NCI-H460 (cell line): ENCODE measurements at places on chromosomes 16 and 17. TPM values are rescaled to one million over a fixed set of nuclear protein-coding genes. Genes with fewer than 3 reads are reported as not detected.

- DNase-seq = no peak
Observed at GRCh38 chr17:42878123-42878880, 22.3 kb upstream of the G6PC1 start.

DNA sequence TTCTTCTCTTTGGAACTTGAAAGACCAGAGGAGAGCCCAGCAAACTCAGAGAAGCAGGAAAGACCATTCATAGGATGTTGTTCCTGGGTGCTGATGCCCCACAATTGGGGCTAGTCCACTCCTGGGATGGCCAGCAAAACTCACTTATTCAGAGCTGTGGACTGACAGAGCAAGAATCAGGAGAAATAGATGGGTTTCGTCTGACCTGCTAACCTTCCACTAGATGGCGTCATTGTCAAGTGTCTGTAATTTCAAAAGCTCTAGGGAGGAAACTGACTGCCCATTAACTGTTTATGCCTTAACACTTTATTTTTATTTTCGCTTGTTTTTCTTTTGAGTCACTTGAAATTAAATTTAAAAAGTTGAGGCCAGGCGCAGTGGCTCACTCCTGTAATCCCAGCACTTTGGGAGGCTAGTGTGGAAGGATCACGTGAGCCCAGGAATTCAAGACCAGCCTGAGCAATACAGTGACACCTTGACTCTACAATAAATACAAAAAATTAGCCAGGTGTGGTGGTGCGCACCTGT is 28.7 kb upstream of the MILR1 start:
- peak; percentile 83 for DNase-seq

DNA sequence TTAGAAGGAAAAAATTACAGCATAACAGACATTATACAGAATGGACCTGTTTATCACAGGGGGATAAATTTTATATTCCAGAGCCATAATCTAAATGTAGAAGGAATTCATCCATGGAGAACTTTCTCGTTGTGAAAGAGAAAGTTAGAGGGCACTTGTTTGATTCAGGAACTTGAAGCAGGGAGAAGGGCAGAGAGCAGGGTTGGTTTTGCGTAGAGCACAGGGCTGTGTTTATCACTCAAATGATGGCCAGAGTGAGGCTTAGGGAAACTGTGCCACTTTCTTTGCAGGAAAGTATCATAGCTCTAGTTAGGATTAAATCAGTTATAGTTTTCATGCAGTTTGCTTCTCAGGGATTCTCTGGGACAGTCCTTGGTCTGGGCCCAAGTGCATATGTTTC is 29.1 kb upstream of the MED13 start:
- DNase-seq = no peak

DNA sequence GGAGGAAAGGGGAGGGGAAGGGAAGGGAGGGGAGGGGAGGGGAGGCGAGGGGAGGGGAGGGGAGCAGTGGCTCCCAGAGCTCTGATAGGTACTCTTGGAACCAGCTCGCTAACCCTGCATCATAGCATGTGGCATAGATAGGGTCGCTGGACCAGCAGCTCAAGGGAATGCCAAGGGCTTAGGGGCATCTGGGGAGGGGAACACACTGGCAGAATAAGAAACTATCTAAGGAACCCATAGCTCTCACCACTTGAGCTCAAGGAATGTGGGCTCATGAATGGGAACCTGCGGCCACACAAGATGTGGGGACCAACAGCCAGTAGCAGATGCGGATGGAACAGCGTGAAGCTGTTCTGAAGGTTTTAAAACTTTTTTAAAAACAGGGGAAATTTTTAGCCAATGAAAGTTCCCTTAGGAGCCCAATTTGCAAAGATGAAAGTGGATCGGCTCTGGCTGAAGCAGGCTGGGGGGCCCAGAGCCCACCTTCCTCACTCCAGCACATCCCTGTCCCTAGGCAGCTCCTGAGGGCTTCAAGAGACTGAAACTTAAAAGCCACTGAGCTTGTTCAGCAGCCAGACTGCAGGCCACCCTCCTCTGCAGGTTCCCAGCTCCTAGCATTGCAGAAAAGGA is 46.9 kb downstream of the PIMREG start:
- no peak for DNase-seq

- peak; percentile 78 for DNase-seq
Observed at GRCh38 chr16:89922884-89923639, at the start of gene TUBB3. TSS of gene TUBB3 (plus strand) at chr16:89923342. CDS start at chr16:89923402, 60 bp downstream.

GRCh38 chr16:85778873-85779272 is 20.5 kb downstream of the EMC8 start:
- no peak for DNase-seq

- DNase-seq = peak; percentile 82
Observed at GRCh38 chr17:17416007-17416399, 60.8 kb upstream of the MED9 start.

Gene TBX21
- not detected in 2 replicates for total RNA-seq

Gene MMP28
- total RNA-seq = 0.12 TPM in 1 of 2 replicates, not detected in the other

Gene CPNE7
- total RNA-seq = 38.5 and 43.1 TPM in 2 replicates

Gene TP53TG3C
- total RNA-seq = not detected in 2 replicates
